ENCODE measurements at places on chromosomes 1 and 21. TPM values are rescaled to one million over a fixed set of nuclear protein-coding genes. Genes with fewer than 3 reads are reported as not detected.

The DARS2 gene
- 34.0 TPM for total RNA-seq

GRCh38 chr1:25472471-25472870, 41.8 kb downstream of the MACO1 start:
- no peaks in the 10 kb centered on the region for H3K27me3 ChIP-seq
- H3K36me3 ChIP-seq = no peaks in the 10 kb centered on the region
- H3K4me3 ChIP-seq = no peak overlapping the region
- H3K27ac ChIP-seq = peak overlapping the region; percentile 8
- no peaks in the 10 kb centered on the region for H3K4me1 ChIP-seq
- no peak for DNase-seq

The FAM229A gene
- 7.7 TPM for total RNA-seq

- H3K4me3 ChIP-seq = no peak overlapping the region
- H3K27ac ChIP-seq = no peak overlapping the region
- no peaks in the 10 kb centered on the region for H3K27me3 ChIP-seq
- no peak for DNase-seq
- H3K36me3 ChIP-seq = no peaks in the 10 kb centered on the region
Measured at GRCh38 chr1:247557926-247558674, 9.2 kb downstream of the GCSAML start.

DNA sequence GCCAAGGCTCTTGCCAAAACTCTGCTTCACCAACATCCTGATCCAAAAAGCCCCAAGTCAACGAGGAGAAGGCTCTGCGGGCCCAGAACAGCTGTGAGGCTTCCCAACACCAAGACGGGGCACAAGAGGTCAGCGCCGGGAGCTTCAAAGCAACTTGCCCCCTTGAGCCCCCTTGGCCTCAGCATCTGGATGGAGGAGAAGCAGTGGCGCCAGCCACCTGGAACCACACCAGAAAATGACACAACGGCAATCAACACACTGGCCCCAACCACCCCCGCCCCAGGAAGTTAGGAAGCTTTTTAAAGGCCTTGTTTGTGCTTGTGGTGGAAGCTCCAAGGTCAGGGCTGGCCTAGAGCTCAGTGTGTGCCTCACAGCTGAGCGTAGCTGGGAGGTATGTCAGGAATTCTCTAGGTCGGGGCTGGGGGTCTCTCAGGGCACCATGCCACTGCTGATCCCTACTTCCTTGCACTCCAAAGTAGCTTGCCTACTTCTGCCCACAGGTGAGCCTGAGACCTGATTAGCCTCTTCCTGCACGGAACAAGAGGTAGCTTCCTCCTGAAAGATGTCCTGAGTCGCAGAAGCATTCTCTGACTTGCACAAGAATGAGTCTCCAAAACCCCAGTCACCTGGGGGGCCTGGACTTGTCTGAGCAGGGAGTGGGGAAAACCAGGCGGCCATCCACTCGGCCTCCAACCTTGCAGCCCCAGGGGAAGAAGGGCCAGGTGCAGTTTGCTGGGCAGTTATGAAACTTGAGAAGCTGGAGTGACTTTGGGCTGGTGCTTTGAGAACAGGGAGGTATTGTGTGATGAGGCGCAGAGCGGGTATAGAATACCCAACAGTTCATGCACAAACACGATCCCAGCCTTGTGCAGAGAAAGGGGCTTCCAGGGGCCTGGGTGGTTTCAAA, 9.7 kb upstream of the SRP9 start:
- no peak overlapping the region for H3K4me3 ChIP-seq
- DNase-seq = no peak
- H3K27ac ChIP-seq = peak overlapping the region; percentile 29
- no peaks in the 10 kb centered on the region for H3K36me3 ChIP-seq
- peaks cover 46% of the 10 kb centered on the region for H3K4me1 ChIP-seq
- H3K27me3 ChIP-seq = no peaks in the 10 kb centered on the region

- H3K4me1 ChIP-seq = no peaks in the 10 kb centered on the region
- H3K36me3 ChIP-seq = no peaks in the 10 kb centered on the region
- no peak overlapping the region for H3K27ac ChIP-seq
- no peak for DNase-seq
- H3K4me3 ChIP-seq = no peak overlapping the region
- H3K27me3 ChIP-seq = no peaks in the 10 kb centered on the region
Measured at GRCh38 chr21:25127007-25127406, 480.3 kb downstream of the MRPL39 start.

DNA sequence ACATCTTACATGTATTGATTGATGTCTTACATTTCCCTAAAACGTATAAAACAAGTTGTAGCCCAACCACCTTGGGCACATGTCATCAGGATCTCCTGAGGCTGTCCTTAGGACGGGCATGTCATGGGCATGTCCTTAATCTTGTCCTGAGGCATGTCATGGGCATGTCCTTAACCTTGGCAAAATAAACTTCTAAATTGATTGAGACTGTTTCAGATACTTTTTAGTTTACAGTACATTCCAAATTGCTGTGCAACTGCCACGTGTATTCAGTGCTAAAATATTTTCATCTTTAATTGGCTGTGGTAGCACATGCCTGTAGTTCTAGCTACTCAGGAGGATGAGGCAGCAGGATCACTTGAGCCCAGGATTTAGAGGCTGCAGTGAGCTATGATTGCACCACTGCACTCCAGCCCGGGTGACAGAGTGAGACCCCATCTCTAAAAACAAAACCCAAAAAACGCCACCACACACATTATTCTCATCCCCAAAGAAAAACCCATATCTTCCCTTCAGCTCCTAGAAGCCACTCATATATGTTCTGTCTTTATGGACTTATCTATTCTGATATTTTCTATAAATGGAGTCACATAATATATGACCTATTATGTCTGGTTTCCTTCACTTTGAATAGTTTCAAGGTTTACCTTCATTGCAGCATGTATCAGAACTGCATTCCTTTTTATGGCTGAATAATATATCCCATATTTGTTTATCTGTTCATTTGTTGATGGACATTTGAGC, 96.0 kb upstream of the BTG3 start:
- H3K4me1 ChIP-seq = no peaks in the 10 kb centered on the region
- no peak overlapping the region for H3K4me3 ChIP-seq
- peaks cover 2% of the 10 kb centered on the region for H3K27me3 ChIP-seq
- DNase-seq = no peak
- H3K27ac ChIP-seq = no peak overlapping the region
- H3K36me3 ChIP-seq = peaks cover 7% of the 10 kb centered on the region

The CD5L gene
- not detected for total RNA-seq

DNA sequence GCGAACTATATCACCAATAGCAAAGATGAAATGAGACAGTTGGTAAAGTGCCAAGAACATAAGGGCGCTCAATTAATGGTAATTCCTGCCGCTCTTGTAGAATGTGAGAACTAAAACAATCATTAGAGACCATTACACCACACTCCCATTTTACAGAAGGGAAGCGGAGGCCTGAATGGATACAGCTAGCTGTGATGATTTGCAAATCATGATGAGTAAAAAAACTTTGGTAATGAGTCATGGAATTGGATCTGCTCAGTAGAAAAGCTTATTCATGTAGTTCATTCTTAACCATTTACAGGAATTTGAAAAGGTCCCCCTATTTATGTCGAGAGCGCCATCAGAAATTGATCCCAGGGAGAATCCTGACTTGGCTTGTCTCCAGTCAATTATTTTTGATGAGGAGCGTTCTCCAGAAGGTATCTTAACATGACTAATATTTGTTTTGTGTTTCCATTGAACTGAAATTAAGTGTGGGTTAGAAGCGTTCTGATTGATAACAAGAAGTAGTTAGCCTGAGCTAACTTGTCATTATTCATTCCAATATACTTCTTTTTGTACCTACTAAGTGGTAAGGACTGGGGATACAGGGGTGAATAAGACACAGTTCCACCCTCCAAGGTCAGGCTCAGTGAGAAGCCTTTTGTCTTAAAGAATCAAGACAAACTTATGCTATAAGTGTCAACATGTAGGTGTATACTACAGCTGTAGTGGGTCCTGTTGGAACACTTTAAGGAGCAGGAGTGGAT, 812 bp downstream of the TTC4 start:
- H3K27ac ChIP-seq = peak overlapping the region; percentile 43
- H3K27me3 ChIP-seq = peaks cover 20% of the 10 kb centered on the region
- H3K4me1 ChIP-seq = peaks cover 20% of the 10 kb centered on the region
- H3K36me3 ChIP-seq = peaks cover 6% of the 10 kb centered on the region
- DNase-seq = no peak

DNA sequence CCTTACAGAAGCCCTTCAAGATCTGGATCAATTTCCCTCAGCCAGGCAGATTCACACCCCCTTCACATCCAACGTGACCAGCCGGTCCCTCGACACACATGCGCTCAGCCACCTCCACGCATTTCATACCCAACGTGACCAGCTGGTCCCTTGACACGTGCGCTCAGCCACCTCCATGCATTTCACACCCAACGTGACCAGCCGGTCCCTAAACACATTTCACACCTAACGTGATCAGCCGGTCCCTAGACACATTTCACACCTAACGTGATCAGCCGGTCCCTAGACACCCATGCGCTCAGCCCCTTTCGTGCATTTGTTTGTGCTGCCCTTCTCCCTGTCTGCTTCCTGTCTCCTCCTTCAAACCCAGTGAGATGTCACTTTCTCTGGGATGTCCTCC, 8.8 kb upstream of the PAFAH2 start:
- H3K4me1 ChIP-seq = peaks cover 24% of the 10 kb centered on the region
- H3K27ac ChIP-seq = peak overlapping the region; percentile 27
- H3K36me3 ChIP-seq = no peaks in the 10 kb centered on the region
- no peaks in the 10 kb centered on the region for H3K27me3 ChIP-seq
- no peak overlapping the region for H3K4me3 ChIP-seq
- DNase-seq = no peak
